ENCODE measurements at places on chromosomes 13 and 19.

DNA sequence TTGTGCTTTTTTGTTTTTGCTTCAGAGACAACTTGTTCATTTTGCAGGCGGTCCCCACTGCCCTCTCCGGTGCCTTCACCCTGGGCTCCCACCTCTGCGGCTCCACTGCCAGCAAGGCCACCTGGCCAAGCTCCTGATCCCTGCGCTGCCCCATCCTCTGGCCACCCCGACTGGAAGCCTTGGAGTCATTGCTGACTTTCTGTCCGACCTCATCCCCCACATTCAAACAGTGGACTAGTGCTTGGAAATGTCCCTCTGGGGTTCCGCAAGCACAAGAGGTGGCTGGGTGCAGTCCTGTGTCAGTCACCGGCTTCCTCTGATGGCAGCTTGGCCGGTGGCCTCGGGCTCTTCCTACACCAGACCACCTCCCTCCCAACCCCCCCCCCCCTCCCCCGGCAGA is 17.0 kb downstream of the IL17D start:
- DNase-seq: no peak

- DNase-seq: no peak
Measured at GRCh38 chr13:110442930-110443621, 118.4 kb downstream of the RAB20 start.

- no peak for DNase-seq
Measured at GRCh38 chr13:110882972-110883371, 31.9 kb downstream of the ANKRD10 start.

DNA sequence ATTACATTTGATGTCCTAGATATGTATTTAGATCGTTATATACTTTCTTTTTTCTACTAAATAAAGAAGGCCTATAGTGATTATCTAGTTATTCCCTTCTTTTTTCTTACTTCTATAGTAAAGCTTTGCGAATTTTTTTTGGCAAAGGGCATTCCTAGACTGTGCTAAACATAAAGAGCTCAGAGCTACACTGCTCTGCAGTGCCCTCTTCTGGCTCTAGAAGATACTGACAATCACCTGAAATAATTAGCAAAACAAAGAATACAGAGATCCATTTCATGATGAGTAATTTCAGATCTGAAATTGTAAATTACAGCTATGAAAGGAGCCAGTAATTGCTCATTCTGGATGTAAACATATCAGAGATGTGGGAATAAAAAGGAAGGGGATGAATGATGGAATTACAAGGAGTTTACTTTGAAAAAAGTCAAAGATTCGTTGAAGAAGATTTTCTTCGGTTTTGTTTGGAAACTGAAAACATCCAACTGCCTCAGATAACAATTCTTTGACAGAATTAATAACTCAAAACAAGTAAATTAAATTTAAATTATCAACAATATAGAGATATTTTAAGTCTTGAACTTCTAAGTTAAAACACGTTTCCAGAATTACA is 288.5 kb downstream of the NALCN start:
- DNase-seq: no peak

- no peak for DNase-seq
Measured at GRCh38 chr13:50810998-50811397, 32.5 kb downstream of the DLEU7 start.

GRCh38 chr13:107680115-107680514 is 535.2 kb downstream of the LIG4 start:
- DNase-seq: no peak

GRCh38 chr19:56980906-56981305 is 138.9 kb upstream of the USP29 start:
- DNase-seq: no peak

DNA sequence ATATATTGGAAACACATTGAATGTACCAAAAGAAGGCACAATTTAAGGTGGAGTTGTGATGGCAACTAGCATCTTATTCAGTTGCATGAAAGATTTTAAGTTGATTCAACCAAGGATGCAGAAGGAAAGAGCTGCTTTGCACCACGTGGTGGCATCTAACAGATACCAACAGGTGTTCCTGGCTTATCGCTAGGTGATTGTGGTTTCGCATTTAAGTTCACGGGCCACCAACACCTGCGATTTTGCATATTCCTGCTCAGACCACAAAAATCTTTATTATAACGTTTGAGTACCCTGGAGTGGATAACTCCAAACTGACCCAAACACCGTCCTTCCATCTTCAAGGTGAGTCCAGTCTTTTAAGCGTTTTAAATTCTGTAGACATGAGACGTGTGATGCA is 45.3 kb downstream of the RGCC start:
- no peak for DNase-seq

GRCh38 chr13:41694545-41695301 is 237.4 kb downstream of the RGCC start:
- DNase-seq: no peak

DNA sequence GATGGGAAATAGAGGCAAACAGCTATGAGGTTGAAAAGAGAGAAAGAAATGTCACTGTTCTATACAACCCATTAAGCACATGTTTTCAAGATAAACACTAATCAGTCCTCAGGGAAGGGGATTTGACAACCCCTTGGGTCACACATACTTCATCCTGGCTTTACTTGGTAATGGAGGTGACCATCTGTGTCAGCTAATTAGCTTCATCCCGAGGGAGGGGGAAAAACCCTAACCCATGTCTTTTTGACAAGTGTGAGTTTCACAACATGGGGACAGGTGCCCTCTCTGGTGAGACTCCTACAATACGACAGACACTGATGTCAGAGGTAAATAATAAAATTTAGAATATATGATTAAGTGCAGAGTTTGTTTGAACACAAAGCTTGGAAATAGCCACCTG is 43.1 kb downstream of the ZNF611 start:
- DNase-seq: no peak

DNA sequence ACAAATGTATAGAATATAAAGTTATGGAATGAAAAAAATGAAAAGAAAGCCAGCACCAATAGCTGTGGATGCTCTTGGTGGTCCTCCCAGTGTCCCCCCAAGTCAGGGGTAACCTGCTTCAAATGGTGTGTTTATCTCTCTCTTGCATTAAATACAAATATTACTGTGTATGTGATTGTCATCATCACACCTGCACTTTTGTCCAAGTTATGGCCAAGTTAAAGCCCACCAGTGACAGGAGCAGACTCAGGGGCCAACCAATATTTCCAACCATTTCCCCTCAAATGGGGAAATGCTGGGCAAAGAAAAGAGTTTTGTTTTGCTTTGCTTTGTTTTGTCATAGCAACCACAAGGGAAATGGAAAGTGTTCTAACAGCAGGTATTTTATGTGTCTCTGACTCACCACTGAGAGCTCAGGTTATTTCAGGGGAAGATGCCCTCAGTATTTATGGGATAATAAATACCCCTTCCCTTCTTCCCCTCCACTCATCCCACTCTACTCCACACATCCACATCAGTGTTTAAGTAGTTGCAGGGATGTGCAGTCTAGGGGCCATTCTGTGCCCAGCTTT is 133.6 kb downstream of the COL4A1 start:
- no peak for DNase-seq

- peak; percentile 72 for DNase-seq
Measured at GRCh38 chr19:33521480-33522370, at the start of gene PEPD. Gene PEPD, minus strand, starts transcription at chr19:33521791. Its CDS starts 31 bp downstream, at chr19:33521760.

- DNase-seq: no peak
Measured at GRCh38 chr13:74871369-74872070, 610.4 kb downstream of the TBC1D4 start.

DNA sequence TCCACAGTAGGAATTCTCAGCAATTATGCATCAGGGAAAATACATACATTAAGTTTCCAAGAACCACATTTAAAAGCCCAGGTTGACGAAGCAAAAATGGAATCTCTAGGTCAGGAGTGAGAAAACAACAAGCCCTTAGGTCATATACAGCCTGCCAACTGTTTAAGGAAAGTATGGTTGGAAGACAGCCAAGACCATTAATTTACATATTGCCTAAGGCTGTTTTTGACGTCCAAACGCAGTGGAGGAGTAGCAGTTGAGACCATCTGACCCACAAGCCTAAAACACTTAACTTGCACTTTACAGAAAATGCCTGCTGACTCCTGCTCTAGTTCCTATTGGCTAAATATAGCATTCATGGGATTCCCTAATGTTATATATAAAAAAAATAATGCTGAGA is 299.0 kb downstream of the ITGBL1 start:
- DNase-seq: no peak

DNA sequence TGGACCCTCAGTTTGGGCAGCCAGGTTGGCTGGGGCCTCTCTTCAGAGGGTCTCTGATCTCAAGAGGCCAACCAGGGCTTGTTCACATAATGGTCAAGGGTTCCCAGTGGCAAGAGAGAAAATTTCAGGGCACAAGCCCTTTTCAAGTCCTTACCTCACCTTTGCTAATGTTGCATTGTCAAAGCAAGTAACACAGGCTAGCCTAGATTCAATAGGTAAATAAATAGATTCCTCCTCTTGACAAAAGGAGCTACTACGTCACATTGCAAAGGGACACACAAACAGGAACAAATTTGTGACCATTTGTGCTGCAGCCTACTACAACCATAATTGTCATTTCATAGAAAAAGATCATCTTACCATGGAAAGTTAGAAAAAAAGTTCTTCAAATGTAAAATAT is 33.9 kb upstream of the FRY start:
- DNase-seq: no peak

DNA sequence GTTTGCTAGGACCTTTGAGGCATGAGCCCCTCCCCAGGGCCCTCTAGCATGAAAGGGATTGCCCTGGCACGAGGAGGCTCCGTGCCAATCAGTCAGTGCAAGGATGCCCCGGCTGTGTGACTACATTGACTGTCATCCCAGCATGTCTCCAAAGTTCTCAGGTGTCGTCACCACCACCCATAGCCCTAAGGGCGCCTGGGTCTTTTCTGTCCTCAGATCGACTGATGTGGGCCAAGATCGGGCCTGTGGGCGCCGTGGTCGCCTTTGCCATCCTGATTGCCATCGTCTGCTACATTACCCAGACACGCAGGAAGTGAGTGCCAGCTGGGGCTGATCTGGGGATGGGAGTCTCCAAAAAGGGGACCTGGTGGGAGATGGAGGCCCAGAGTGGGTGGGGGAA is 18.4 kb downstream of the MAG start:
- no peak for DNase-seq

DNA sequence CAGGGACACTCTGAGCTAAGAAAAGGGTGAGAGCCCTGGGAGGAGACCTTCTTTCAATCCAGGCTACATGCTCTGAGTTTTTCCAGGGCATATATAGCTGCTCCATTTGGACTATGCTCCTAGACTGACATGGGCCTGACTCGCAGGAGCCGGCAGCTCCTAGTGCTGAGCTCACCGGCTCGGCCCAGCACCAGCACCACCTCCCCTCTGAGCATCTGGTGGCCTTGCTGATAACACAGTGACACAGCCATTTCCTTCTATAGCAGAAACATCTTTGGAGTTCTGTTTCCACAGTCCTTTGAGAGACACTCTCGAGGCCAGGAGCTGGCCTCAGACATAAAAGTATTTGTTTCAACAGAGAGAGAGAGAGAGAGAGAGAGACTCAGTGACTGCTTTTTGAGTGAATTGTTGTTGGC is 184.9 kb downstream of the TM9SF2 start:
- no peak for DNase-seq

DNA sequence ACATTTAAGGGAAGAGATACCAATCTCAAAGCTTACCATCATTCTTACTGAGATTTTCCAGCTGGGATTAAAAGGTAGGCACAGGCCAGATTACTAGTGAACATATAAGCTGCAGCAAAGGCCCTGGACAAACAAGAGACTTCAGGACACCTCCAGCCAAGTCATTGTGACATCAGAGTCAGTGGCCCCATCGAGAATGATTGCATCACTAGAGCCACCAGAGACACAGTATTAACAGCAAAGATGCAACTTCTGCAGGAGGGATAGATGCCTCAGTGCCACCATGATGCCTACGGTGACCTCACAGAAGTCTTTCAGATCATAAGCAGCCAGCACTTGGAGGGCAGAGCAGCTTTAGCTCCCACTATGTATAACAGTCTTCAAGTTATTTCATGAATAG is 8.6 kb downstream of the RUBCNL start:
- DNase-seq: no peak

- DNase-seq: no peak
Measured at GRCh38 chr19:41991025-41991424, 3.0 kb downstream of the ATP1A3 start.

DNA sequence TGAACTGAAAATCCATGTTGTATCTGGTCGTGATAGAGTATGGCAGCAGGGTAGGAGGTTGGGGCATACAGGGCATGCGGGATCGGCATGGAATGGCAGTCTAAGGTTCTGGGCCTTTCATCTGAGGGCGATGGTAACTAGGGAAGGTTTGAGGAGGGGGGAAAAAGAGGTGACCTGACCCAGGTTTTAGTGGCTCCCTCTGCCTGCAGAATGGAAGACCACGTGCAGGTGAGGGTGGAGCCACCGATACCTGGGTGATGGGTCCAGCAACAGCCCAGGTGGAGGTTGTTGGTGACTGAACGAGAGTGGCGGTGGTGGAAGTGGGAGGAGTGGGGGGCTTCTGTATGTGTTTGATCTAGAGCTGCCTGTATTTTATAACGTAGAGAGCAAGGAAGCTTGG is 3.8 kb downstream of the ZNF749 start:
- DNase-seq: no peak

- DNase-seq: no peak
Measured at GRCh38 chr19:48859711-48860572, 8.5 kb downstream of the PLEKHA4 start.

- no peak for DNase-seq
Measured at GRCh38 chr19:30522341-30522740, 150.2 kb downstream of the ZNF536 start.

DNA sequence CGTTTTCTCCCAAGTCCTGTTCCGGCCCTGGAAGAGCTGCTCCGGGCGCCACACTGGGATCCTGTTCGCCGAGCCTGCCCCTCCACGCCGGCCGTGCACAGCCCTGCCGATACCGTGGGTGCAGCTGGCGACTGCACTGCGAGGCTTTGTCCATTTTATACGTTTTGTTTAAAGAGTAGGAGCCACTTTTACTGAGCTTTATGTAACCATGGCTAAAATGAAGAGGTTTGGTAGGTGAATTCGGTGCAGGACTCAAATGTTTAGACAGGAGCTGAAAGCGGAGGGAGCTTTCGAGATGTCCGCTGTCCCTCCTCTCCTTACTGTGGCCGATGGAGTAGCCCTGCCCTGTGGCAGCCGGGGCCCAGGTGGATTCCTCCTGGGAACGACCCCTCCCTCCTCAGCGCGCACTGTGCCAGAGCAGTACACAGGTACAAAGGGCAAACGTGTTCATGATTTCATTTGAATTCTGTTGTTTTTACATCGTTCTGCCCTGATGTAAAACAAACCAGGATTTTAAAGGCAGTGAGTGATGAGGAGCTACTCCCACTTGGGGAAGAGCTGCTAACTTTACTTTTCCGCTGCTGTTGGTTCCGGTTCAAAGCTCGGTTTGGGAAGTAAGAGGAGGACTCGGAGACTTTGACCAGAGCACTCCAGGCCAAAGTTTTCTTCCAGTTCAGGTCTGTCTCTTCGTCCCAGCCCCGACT is 1.7 kb downstream of the COL4A2 start:
- DNase-seq: no peak

All from activated CD8-positive, alpha-beta memory T cell treated with anti-CD3 and anti-CD28 coated beads for 4 hours (primary cell).